ENCODE measurements at places on chromosomes 3 and 15. TPM values are rescaled to one million over a fixed set of nuclear protein-coding genes. Genes with fewer than 3 reads are reported as not detected.

DNA sequence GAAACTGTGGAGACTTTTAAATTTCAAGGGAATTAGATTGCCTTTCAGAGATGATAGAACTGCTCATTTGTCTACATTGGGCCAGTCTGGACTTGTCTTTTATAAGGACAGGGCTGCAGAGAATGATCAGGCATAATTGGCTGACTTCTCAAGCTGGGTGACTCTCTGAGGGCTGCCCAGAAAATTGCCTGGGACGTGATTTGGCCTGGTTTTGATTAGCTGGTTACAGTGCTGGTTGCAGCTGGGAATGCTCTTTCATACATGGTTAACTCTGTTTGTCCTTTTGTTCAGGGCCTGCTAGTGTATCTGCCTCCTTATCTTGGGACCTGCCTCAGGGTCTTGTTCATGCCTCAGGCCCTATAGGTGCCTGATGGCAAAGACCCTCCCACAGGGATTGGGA is 245.6 kb downstream of the CLSTN2 start:
- no peak overlapping the region for H3K27ac ChIP-seq
- no peak for DNase-seq
- H3K27me3 ChIP-seq, result no peaks in the 10 kb centered on the region
- no peak overlapping the region for H3K4me3 ChIP-seq
- H3K36me3 ChIP-seq, result no peaks in the 10 kb centered on the region

GRCh38 chr3:136186344-136186743 is 9.8 kb downstream of the MSL2 start:
- DNase-seq, result peak; percentile 30
- H3K4me3 ChIP-seq, result no peak overlapping the region
- H3K36me3 ChIP-seq, result peaks cover 26% of the 10 kb centered on the region
- H3K27me3 ChIP-seq, result no peaks in the 10 kb centered on the region

GNAT1 gene
- total RNA-seq, result not detected

DNA sequence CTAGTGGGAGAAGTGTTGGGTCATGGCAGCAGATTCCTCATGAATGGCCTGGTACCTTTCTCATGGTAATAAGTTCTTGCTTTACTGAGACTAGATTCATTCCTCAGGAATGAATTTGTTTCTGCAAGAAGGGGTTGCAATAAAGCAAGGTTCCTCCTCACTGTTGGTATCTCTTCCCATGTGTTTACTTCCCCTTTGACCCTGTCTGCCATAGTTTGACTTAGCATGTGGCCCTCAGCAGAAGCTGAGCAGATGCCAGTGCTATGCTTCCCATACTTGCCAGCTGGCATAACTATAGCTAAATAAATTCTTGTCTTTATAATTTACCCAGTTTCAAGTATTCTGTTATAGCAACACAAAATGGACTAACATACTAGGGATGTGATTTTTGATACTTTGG is 163.6 kb upstream of the COL8A1 start:
- H3K27ac ChIP-seq, result no peak overlapping the region
- DNase-seq, result no peak
- H3K36me3 ChIP-seq, result no peaks in the 10 kb centered on the region

GRCh38 chr3:111610189-111610588 is 15.0 kb upstream of the ZBED2 start:
- H3K4me3 ChIP-seq, result peak overlapping the region; percentile 59
- H3K27ac ChIP-seq, result peak overlapping the region; percentile 90
- peaks cover 92% of the 10 kb centered on the region for H3K36me3 ChIP-seq
- DNase-seq, result peak; percentile 83
- H3K4me1 ChIP-seq, result peaks cover 92% of the 10 kb centered on the region
- H3K27me3 ChIP-seq, result no peaks in the 10 kb centered on the region

DNA sequence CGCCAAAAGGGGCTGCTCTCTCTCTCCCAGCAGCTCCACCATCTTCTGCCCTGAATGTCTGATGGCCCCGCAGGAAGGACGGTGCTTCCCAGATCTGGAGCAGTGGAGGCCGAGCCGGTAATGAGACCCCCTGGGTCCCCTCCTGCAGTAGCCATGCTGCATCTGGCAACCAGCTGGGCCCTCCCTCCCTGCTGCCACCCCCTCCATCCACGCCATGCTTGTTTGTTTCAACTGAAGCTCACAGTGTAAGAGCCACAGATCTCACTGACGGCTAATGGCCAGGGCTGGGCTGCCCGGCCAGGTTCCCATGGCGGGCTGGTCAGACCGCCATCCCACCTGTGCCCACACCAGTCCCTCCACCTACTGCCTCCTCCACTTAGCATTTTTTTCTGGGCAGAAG is 260.8 kb downstream of the UACA start:
- no peak overlapping the region for H3K4me3 ChIP-seq
- peaks cover 49% of the 10 kb centered on the region for H3K4me1 ChIP-seq
- no peaks in the 10 kb centered on the region for H3K36me3 ChIP-seq
- no peak for DNase-seq
- H3K27me3 ChIP-seq, result peaks cover 5% of the 10 kb centered on the region

GRCh38 chr3:102979191-102979590 is 544.4 kb downstream of the ZPLD1 start:
- no peak overlapping the region for H3K27ac ChIP-seq
- H3K36me3 ChIP-seq, result no peaks in the 10 kb centered on the region
- no peaks in the 10 kb centered on the region for H3K27me3 ChIP-seq
- H3K4me1 ChIP-seq, result no peaks in the 10 kb centered on the region
- H3K4me3 ChIP-seq, result no peak overlapping the region
- no peak for DNase-seq

PXYLP1 gene
- total RNA-seq, result 11.9 TPM

GRCh38 chr3:85881833-85882393 is 923.1 kb downstream of the CADM2 start:
- no peak overlapping the region for H3K4me3 ChIP-seq
- H3K27me3 ChIP-seq, result no peaks in the 10 kb centered on the region
- H3K4me1 ChIP-seq, result no peaks in the 10 kb centered on the region
- no peak for DNase-seq
- H3K27ac ChIP-seq, result no peak overlapping the region
- no peaks in the 10 kb centered on the region for H3K36me3 ChIP-seq

DNA sequence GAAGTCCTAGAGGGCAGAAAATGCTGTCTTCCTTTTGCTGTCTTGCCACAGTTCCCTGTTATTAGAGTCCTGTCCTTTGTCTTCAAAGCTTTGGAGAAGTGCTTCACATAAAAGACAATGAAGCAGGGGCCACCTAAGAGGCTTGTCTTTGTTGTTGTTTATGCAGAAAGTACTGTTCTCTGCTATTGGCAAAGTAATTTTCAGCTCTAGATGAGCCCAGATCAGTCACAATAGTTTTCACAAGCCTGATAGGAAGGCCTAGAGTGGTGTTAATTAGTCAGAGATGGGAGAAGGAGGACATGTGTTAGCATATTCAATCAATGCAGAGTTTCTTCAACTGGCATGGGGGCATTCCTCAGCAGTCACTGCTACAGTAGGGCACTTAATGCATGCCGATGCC is 300.0 kb downstream of the PTPRG start:
- no peak overlapping the region for H3K27ac ChIP-seq
- no peaks in the 10 kb centered on the region for H3K4me1 ChIP-seq
- peaks cover 13% of the 10 kb centered on the region for H3K27me3 ChIP-seq
- no peaks in the 10 kb centered on the region for H3K36me3 ChIP-seq

GRCh38 chr3:42853739-42854302 is 21.9 kb downstream of the CYP8B1 start:
- no peak for DNase-seq
- H3K4me3 ChIP-seq, result no peak overlapping the region
- H3K36me3 ChIP-seq, result no peaks in the 10 kb centered on the region
- H3K27ac ChIP-seq, result no peak overlapping the region
- H3K27me3 ChIP-seq, result peaks cover 6% of the 10 kb centered on the region
